ENCODE measurements at places on chromosomes 1 and 21.

DNA sequence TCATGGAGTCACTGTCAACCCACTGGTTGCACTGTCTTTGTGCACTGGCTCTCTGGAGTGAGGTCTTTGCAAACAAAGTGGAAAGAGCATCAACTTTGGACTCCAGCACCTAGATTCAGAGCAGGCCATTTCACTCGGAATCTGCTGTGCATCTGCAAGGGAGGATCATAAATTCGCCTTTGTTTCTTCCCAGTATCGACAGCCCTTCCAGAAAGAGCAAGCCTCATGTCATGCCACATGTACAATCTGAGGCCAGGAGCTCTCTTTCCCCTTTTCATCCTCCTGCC is 853 bp upstream of the PCSK9 start:
- no peak for DNase-seq

GRCh38 chr1:64519901-64520300 is 50.0 kb downstream of the CACHD1 start:
- DNase-seq = no peak

DNA sequence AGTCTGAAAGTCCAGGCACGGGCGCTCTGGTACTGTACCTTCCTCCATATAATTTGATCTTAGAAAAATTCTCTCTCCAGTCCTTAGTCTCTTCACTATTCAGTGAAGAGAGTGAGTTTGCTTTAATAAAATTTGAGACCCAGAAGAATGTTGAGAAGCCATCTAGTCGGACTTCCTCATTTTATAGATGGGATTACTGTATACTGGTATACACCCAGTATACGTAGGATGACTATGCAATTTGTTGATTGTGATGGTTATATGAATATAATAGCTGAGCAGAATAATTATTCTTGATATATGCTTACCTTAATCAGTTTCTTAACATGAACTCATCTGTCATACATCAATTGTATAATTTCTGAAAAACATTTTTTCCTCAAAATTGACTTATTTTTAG is 328.0 kb upstream of the B3GALT2 start:
- no peak for DNase-seq

DNA sequence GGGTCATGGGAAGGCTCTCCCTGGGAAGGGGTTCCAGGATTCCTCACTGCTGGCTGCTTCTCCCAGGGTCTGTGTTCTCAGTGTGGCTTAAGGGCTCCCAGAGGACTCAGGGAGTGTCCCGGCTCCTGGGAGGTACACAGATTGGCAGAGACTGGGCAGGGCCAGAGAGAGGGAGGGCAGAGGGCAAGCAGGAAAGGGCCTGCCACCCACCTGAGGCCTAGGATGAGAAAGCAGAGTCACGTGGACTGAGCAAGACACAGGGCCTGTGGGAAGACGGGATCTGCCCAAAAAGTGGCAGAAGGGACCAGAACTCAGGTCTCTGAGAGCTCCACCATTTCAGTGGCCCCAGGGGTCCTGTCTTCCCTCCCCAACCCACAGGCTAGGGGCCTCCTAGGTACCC is 871 bp downstream of the SLFNL1 start:
- no peak for DNase-seq

GRCh38 chr21:22725436-22725835 is 1727.2 kb downstream of the NCAM2 start:
- DNase-seq = no peak

- no peak for DNase-seq
Observed at GRCh38 chr21:35294231-35294898, 245.3 kb upstream of the RUNX1 start.

- DNase-seq = no peak
Observed at GRCh38 chr21:16310176-16310575, 580.4 kb downstream of the USP25 start.

GRCh38 chr21:33936301-33937038 is 20.9 kb upstream of the ATP5PO start:
- DNase-seq = no peak

DNA sequence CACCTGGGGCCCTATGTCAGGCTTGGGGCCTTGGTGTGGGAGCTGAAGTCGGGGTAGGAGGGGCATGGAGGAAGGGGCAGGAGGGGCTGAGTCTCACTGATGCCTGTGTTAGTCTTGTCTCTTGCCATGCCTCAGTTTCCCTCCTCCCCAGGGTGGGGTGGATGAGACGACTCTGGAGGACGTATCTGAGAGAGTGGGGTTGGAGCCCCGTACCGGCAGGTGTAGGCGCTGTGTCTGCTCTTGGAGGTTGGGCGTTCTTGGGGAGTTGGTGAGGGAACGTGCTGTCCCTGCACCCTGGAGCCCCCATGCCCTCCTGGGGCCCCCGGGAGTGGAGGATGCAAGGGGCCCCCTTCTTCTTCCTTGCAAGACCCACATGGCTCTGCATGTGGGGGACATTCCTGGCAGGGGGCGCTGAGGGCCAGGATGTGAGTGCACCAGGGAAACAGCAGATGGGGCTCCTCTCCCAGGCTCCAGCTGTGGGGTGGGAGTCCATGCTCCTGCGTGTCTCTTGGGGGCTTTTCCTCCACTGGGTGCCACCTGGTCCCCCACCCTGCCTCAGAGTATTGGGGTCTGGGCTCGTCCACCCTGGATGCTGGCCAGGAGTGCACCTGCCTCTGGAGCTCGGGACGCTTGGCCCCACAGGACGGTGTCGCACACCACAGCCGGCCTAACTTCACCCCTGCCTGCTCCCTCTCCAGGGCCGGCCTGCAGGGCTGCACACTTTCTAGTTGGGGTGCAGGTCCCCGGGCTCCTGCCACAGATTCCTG is 1.4 kb upstream of the TNFRSF14 start:
- no peak for DNase-seq

GRCh38 chr1:115332813-115333608 is 5.0 kb downstream of the NGF start:
- peak; percentile 72 for DNase-seq

- peak; percentile 95 for DNase-seq
Observed at GRCh38 chr1:220690140-220691052, at the start of gene C1orf115. Gene C1orf115 (plus strand): TSS chr1:220690363. CDS start chr1:220690403, 40 bp downstream.

DNA sequence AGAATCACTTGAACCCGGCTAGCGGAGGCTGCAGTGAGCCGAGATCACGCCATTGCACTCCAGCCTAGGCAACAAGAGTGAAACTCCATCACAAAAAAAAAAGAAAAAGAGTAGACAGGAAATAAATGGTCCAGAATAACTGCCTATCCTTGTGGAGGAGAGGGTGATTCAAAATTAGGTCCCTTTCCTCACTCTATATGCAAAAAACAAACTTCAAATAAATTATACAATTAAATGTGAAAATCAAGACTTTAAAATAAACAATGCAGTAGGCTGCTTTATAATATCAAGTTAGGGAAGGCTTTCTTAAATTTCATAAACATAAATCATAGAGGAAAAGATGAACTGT is 26.4 kb downstream of the MRPL39 start:
- DNase-seq = no peak

DNA sequence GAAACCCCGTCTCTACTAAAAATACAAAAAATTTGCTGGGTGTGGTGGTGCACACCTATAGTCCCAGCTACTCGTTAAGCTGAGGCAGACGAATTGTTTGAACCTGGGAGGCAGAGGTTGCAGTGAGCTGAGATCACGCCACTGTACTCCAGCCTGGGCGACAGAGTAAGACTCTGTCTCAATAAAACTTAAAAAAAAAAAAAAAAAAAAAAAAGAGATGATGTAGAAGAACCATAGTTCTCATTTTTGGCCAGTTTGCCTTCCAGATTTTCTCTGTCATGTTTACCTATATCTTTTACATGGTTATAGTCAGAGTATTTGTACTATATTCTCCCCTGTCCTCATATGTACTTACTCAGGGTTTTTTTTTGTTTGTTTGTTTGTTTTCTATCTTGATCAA is 53.6 kb downstream of the UCK2 start:
- no peak for DNase-seq

GRCh38 chr1:55808263-55808662 is 593.1 kb upstream of the USP24 start:
- no peak for DNase-seq

GRCh38 chr1:159881622-159882526 is 18.1 kb downstream of the CFAP45 start:
- DNase-seq = peak; percentile 95

DNA sequence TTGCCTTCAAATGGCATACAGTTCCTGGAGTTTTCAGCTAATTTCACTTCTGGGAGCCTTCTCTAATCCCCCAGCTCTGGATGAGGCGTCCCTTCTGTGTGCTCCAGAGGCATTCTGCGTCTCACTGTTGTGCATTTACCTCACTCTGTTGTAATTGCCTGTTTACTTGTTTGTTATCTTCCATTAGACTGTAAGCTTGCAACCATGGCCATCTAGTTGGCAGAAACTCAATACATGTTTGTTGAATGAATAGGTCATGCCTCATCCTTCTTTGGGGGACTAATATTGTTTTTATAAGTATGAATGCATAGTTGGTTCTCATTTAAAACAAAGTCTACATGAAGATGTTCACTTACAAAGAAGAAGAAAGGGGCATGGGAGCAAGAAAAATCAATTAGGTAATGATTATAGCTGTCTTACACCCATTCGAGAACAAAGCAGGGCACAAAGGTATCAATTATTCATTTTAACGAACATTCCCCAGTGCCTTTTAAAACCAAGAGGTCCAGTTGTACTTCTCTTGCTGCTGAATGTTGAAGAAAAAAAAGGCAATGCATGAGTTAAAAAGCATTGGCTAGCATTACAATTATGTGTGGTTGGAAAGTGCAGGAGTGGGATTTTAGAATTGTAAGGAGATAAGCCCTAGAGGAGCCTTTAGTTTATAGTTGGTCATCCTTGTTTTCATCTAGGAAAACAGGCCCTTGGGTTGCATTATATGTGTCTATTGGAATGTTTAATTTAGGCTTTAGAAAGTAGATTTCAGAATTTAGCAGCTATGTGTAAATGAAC is 6.0 kb downstream of the RGL1 start:
- no peak for DNase-seq

GRCh38 chr1:36253161-36253862 is 29.1 kb downstream of the THRAP3 start:
- no peak for DNase-seq

- no peak for DNase-seq
Observed at GRCh38 chr1:41327383-41327999, 33.7 kb upstream of the FOXO6 start.

- DNase-seq = no peak
Observed at GRCh38 chr1:24795236-24795635, 50.0 kb downstream of the CLIC4 start.

DNA sequence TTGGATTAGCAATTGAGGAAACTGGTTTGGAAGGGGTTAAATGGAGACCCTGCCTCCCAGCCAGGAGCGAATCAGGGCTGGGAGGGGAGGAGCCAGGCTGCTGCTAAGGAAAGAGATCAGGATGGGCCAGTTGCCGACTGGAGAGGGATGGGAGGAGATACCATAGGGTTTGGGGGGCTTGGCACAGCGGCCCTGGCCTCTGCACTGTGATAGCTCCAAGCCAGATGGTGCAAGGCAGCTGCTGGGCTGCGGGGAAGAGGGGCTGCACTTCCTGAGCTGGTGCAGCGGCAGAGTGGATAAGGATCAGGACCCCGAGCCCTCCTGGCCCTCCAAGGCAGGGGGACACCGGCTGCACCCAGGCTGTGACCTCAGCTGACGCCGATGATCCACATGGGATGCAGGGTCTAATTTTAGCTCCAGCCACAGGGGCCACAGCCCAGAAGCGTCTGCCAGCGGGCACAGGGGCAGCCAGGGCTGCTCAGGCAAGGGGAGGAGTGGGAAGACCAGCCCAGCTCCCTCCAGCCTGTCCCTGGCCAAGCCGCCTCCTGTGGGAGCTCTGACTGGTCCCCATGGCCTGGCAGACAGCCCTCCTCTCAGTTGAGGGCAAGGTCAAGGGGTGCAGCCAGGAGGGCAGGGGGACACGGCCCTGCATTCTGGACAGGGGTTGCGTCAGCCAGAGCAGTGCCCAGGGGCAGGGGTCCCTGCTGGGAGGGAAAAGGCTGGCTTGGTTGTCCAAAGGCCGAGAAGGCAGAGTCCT is at the start of gene EXTL1:
Gene EXTL1 (plus strand): TSS at position 129 of the 757 bp plus-strand sequence. CDS start 872 bp downstream, outside the sequence.
- DNase-seq = no peak

- no peak for DNase-seq
Observed at GRCh38 chr1:201673093-201673492, 134.2 kb downstream of the NAV1 start.

- DNase-seq = no peak
Observed at GRCh38 chr1:30880678-30881318, 27.8 kb downstream of the SDC3 start.

- DNase-seq = no peak
Observed at GRCh38 chr1:201640624-201641023, 101.7 kb downstream of the NAV1 start.

DNA sequence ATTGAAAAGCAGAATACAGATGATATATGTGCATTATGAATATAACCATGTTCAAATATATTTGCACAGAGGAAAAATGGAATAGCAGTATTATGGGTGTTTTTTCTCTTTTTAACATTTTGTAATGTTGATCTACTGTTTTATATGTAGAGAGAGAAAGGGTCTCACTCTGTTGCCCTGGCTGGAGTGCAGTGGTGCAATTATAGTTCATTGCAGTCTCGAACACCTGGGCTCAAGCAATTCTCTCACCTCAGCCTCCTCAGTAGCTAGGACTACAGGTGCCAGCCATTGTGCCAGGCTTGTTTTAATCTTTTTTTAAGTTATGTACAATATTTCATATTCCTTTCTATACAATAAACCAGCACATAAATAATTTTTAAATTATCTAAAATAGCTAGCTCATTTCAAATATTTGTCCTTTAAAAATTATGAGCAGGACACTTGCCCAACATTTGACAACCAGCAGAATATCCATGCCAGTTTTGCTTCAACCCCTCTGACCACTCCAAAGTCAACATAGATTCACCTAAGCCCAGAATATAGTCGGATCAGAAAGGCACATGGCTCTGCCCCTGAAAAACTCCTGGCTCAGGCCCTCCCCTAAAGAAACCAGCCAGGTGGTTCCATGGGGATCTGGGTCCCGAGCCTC is 29.8 kb downstream of the ZNF281 start:
- DNase-seq = no peak

DNA sequence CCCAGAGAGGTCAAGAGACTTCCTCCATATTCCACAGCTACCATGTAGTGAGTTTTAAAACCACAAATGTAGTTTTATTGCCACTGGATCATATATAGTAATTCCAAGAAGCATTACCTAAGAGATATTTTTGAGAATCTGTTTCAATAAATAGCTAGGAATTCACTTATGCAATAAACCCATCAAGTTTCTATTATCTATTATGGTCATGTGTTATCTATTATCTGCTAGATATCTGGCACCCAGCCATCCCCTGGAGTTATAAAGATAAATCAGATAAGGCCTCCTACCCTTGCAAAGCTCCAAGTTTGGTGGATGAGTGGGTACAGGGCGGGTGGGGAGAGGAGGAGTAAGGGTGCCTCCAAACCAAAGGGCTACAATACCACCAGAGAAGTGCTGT is 10.3 kb upstream of the VWA5B1 start:
- DNase-seq = no peak
